ENCODE measurements at places on chromosomes 3 and 15. TPM values are rescaled to one million over a fixed set of nuclear protein-coding genes. Genes with fewer than 3 reads are reported as not detected.

Gene INTS14
- 51.8 TPM for total RNA-seq

Gene FAM107A
- total RNA-seq = not detected

Gene CILP
- total RNA-seq = 0.03 TPM

Gene IQCH
- 1.9 TPM for total RNA-seq

Gene CLSTN2
- not detected for total RNA-seq

Gene CELF6
- 0.55 TPM for total RNA-seq

Gene TGM4
- not detected for total RNA-seq

Gene SERINC4
- total RNA-seq = not detected

Gene RPS27L
- total RNA-seq = 35.0 TPM

Gene FAM43A
- 0.57 TPM for total RNA-seq

Gene GUCA1C
- total RNA-seq = not detected

Gene TMCO5A
- total RNA-seq = not detected

Gene IL5RA
- not detected for total RNA-seq

Gene AADACL2
- total RNA-seq = not detected

Gene SYNPR
- not detected for total RNA-seq

Gene IQCF5
- total RNA-seq = not detected

Gene MRAS
- total RNA-seq = 1.3 TPM

Gene KPNA4
- total RNA-seq = 9.2 TPM

Gene ATP13A5
- total RNA-seq = not detected

Gene TNK2
- 172 TPM for total RNA-seq

Gene CDHR4
- total RNA-seq = 0.15 TPM

Gene A4GNT
- total RNA-seq = not detected

Gene LDHAL6B
- not detected for total RNA-seq

Gene FOXL2
- total RNA-seq = not detected

Gene CP
- not detected for total RNA-seq

Gene GPR149
- not detected for total RNA-seq

Gene SH2D7
- total RNA-seq = not detected

Gene MYL3
- total RNA-seq = not detected

Gene TMC3
- total RNA-seq = not detected

Gene NR2E3
- 0.13 TPM for total RNA-seq

Gene SNRPA1
- 63.0 TPM for total RNA-seq

Gene RLBP1
- total RNA-seq = 0.18 TPM

Gene ZNF35
- total RNA-seq = 3.0 TPM

Gene WDR49
- total RNA-seq = not detected

Gene HHATL
- total RNA-seq = not detected

Gene PRR20G
- total RNA-seq = not detected

Gene ALDH1A2
- total RNA-seq = 0.25 TPM

Gene IGSF11
- not detected for total RNA-seq

Gene SPRED1
- total RNA-seq = 36.0 TPM

Gene TBC1D23
- total RNA-seq = 9.4 TPM
